ENCODE measurements at places on chromosomes 5 and 9.
A peak's percentile ranks its signal among the peaks of the same experiment; 100 is the strongest.

DNA sequence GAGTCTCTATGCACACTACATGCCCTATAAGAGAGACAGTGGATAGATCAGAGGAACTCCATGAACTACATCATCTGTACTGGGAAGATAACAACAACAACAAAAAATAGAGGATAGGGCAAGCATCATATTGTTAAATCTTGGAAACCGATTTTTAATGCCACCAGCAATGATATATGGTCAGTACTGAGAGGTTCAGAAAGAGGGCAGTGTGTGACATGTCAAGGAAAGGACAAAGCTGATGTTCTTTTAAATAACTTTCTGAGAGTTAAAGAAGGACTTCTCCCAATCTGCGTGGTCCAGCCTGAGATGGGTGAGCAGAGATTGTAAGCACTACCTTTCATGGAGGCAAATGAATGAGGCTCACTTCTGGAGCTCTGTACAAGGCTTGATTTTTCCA is 62.0 kb upstream of the PHF24 start:
- DNase-seq: no peak

GRCh38 chr5:31867219-31867618 is 228.3 kb downstream of the PDZD2 start:
- no peak for DNase-seq

- no peak for DNase-seq
Measured at GRCh38 chr9:37582548-37583157, 6.5 kb upstream of the FBXO10 start.

DNA sequence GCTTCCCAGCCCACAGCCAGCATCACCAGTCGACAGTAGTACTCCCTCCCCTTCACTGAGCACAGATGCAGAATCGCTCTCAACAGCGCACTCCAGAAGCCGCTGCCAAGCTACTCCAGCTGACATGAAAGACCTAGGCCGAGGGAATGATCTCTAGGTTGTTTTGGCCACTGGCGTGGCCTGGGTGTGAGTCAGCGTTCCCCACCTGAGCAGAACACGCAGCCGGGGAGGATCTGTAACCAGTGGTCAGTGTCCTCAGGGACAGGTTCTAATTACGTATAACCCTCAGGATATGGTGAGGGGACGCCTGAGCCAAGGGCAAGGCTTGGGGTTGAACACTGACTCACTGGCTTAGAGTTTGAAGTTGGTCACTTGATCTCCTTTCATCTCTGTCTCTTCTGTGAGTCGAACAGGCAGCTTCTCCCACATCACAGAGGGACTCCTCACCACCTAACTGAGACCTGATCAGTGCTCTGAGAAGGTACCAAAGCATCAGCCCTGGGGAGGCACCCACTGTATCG is 76.9 kb upstream of the IL17B start:
- DNase-seq: no peak

GRCh38 chr5:673831-674629 is 19.1 kb downstream of the TPPP start:
- no peak for DNase-seq

DNA sequence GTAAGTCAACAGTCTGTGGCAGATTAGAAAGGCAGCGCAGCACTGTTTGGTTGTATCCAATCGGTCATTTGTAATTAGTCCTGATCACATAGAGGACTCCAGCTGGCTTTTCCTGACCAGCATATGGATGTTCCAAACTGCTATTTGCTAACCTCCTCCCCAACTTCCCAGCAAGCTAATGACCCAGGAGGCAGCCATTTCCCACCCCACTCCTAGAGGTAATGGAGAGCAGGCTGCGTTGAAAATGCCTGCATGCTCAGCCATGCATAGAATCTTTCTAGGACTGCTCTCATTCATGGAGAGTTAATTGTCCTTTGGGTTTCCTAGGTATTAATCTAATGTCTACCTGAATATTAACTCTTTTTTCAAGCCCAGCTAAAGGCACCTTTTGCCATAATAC is 850.6 kb upstream of the WWC1 start:
- DNase-seq: no peak

GRCh38 chr9:111955048-111955447 is 58.4 kb downstream of the UGCG start:
- DNase-seq: no peak

GRCh38 chr9:95505717-95506427 is 10.9 kb downstream of the PTCH1 start:
- DNase-seq: peak; percentile 55

GRCh38 chr9:79573412-79573923 is 1.7 kb downstream of the TLE4 start:
- DNase-seq: no peak

- DNase-seq: no peak
Measured at GRCh38 chr9:130781569-130781968, 53.5 kb upstream of the ABL1 start.

DNA sequence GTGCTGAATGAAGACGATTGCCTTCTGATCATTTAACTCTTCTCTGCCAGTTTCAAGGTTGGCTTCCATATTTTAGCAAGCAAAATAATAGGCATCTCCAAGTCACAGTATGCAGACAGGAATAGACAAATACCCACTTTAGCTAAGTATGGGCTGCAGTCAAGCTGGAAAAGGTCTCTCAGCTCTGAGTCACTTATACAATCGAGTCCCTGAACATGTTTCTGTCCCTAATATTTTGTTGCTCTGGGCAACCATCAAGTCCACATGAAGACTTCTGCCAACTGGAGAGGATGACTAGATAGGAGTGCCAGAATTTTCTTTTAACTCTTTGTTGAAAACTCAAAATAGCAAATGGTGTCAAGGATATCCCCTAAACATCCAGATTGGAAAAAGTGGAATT is 575.3 kb downstream of the RAB3C start:
- no peak for DNase-seq

DNA sequence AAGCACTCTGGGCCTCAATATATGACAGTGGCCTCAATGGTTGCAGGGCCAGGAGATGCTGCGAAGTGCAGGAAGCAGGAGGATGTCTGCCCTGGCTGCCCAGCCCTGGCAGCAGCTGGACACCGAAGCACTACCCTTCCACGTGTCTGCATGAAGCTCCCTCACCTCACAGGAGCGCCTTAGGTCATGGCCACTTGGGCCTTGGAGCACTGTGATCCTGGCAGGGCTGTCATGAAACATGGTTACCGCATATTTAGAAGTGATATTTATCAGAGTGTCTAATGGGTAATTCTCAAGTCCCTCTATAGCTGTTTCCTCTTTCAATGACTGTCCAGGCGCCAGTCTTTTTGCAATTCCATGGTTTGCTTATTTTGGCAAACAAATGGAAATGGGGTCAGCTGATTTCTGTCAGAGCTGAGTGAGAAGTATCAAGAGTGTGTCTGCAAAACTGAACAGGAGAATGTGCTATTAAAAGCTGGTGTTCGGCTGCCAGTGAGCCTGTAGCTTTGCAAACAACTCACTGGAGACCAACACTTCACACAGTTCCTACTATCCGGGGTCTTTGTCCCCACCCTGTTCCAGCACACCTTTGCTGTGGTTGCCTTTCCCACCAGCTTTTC is 285.9 kb downstream of the KIF4B start:
- no peak for DNase-seq

- DNase-seq: no peak
Measured at GRCh38 chr5:112264666-112265065, 154.4 kb downstream of the EPB41L4A start.

DNA sequence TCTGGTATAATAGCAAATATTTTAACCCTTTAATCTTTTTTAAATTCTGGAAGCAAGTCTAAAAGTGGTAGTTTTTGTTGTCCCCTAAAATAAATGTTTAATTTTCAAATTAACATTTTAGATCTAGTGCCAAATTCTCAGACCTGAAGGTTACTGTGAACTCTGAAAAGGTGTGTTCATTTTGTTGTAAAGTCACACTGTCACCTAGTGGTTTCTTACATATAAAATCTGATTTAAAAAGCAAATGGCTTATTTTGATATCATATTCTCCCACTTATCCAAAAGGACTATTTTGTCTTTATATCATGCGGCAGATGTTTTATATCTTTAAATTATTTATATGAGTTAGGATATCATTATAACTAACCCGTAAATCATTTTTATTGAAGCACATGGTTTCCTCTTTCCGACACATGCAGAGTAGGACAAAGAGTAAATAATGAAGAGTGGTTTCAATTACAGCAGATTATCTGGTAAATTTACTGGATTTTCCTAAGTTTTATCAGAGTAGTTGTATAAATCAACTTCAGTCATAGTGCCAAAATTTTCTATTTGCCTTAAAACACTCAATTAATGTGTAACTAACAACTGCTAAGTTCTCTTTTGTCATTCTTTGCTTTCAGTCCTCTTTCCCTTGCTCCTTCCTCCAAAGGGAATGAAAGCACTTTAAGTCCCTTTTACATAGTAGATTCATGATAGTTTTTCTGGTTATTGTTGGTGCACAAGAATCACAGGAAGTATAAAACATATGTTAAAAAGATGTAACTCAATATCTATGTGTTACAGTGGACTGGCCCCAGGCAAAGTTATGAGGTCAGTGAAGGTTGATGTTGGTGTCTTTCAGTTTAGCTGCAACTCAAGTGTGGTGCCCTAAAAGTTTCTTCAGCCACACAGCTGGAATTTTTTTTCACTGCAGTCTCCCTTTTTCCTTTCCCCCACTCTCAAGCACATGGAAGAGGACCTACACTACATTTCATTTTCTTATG is 189.6 kb downstream of the COX7C start:
- no peak for DNase-seq

DNA sequence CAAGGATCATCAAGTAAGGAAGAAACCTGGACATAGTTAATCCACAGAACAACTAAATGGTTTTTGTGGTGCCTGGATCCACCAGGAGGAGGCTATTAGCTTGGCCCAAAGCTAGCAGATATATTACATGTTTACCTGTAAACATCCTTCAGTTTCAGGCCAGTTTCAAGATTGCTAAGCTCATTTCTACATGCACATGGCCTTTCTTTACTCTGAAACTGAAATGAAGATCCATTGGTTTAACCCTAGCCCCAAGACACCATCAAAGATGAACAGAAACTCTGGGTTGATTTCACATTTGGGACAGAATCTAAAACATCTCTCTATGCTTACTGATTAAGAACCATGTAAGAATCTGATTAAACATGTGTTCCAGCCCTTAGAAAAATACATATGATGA is 611.8 kb downstream of the TLE1 start:
- DNase-seq: no peak

DNA sequence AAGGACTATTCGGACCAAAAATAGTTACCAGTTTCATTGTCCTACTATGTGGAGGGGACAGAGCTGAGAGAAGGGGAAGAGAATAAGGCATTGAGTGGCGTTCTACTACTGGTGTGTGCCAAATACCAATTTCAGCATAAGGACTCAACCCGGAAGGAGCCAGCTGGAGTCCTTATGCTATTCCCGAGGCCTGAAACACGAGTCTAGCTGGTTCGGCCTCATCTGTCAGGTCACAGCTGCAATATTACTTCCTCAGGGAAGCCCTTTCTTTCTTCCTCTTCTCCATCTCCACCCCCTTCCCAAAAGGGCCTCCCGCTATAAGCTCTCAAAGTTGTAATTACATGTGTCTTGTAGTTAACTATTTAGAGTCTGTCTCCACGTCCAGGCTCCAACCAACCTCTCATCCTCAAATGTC is 20.5 kb upstream of the FER start:
- DNase-seq: no peak

DNA sequence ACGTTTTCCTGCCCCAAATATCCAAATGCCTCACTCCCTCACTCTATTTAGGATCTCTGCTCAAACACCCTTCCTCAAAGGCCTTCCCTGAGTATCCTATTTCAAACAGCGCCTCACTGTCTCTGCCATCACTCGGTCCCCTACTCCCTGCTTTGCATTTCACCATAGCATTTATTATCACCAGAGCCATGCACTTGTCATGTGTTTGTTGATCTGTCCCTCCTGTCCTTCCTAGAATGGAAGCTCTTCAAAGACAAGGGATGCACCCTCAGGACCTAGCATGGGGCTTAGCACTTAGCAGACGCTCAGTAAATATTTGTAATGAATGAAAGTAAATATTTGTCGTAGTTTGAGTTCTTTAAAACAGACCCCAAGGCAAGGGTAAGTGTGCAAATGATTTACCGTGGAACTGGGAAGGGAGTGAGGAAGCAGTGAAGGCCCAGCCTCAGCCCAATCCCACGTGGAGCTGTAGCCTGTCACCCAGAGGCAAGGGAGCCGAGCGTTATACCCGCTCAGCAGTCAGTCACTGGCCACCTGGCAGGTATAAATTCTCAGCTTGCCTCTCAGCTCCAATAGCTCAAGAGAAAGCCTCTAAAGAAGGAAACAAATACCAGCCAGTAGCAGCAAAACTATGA is 97.7 kb upstream of the KIF2A start:
- no peak for DNase-seq

DNA sequence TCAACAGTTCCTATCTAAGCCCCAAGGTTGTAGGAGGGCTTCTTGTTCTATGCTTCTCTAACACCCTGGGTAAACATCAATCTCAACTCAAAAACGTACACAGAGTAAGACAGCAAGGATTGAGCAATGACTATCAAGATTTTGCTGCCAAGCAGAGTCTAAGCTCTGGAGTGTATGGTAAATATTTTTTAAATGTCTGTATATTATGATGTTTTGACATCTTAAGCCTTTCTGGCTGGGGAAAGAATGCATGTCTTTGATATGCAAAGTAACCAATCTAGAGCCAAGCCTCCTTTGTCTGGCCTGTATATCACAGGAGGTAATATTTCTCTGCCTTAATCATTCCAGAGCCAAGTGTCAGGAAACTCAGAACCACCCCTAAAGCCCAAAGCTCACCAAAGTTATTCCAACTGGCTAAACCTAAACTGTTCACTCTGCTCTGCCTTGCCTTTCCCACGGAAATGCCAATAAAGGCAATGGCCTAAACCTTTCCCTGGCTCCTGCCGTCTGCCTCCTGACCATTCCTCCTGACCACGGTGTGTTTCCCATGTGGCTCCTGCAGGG is 45.2 kb downstream of the YIPF5 start:
- no peak for DNase-seq

- no peak for DNase-seq
Measured at GRCh38 chr9:93127395-93127911, 6.6 kb downstream of the NINJ1 start.

DNA sequence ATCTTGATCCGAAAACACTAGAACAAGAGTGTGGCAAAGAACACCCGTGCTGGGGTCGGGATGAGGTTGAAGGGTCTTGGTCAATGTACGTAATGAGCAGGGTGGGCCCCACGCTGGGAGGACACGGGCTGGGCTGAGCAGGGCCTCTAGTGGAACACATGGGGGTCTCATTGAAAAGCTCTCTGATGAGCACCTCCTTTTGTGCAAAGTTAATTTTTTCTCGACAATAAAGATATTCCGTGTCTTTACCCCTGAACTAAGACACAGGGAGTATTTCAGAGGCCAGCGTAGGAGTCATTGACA is 8.0 kb downstream of the UCK1 start:
- DNase-seq: no peak

GRCh38 chr9:90830051-90830450 is 28.4 kb downstream of the SYK start:
- no peak for DNase-seq

GRCh38 chr5:80411589-80412219 is 3.8 kb downstream of the ZFYVE16 start:
- DNase-seq: no peak

DNA sequence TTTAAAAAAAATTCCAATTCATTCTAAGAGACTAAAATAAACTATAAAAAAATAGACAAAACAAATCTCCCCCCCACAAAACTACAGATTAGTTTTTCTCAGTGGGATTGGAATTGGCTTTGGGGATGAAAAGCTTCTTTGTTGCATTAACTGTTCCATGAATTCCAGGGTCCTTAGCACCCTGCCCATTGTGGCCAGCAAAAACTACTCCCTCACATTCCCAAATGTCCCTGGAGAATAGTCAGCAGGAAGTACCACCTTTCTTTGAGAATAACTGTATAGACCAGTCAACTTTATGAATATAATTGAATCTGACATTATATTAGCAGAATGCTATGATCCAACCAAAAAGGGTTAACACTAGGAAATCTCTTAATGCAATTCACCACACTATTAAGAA is 147.9 kb downstream of the LPAR1 start:
- DNase-seq: no peak

Measured in stimulated activated CD4-positive, alpha-beta T cell treated with anti-CD3 and anti-CD28 coated beads, Interleukin-15, amount 100 ng/mL, for 24 hours (primary cell).